ENCODE measurements at places on chromosomes 1 and 21.

DNA sequence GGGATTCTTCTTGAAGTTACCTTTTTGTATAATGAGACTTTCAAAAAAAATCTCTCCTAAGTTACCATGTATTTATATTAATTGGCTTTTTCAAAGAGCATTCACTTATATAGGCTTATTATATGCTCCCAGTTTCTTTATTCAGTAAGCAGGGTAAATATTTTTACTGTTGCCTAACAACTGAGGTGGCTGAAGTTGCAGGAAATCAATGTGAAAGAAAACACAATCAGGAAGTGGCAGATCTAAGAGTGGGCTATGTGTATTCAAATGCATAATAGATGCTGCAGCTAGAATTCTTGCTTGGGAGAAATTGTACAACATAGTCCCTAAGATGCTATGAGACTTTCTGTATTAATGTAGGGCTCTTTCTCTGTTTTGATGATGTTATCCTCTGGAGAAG, 606.9 kb downstream of the NUF2 start:
- DNase-seq: no peak

- DNase-seq: no peak
Observed at GRCh38 chr1:198873696-198874230, 234.9 kb downstream of the PTPRC start.

GRCh38 chr1:211708006-211708405, 32.6 kb upstream of the NEK2 start:
- DNase-seq: no peak

GRCh38 chr1:3631320-3632260, 6.8 kb downstream of the TPRG1L start:
- no peak for DNase-seq

GRCh38 chr1:36696261-36696940, 213.7 kb upstream of the CSF3R start:
- DNase-seq: no peak

DNA sequence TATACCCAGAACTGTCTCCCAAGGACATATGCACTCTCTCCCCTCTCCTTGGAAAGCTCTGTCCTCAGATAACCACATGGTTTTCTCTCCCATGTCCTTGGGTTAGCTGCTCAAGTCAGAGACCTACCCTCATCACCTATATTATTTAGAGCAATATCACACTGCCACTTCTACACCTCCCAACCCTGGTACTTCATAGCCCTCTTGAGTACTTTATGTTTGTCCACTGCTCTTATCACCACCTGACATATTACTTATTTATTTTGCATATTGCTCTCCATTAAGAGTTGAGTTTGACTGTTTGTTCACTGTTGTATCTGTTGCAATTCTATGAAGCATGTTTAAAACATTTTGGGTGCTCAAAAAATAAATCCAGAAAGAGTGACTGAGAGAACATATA, 126.3 kb upstream of the ATP1B1 start:
- no peak for DNase-seq
